NCI-H446 (cell line): ENCODE measurements at places on chromosomes 5 and 9.

GRCh38 chr9:11973011-11973410 lies 720.2 kb upstream of the TYRP1 start:
- DNase-seq: no peak

DNA sequence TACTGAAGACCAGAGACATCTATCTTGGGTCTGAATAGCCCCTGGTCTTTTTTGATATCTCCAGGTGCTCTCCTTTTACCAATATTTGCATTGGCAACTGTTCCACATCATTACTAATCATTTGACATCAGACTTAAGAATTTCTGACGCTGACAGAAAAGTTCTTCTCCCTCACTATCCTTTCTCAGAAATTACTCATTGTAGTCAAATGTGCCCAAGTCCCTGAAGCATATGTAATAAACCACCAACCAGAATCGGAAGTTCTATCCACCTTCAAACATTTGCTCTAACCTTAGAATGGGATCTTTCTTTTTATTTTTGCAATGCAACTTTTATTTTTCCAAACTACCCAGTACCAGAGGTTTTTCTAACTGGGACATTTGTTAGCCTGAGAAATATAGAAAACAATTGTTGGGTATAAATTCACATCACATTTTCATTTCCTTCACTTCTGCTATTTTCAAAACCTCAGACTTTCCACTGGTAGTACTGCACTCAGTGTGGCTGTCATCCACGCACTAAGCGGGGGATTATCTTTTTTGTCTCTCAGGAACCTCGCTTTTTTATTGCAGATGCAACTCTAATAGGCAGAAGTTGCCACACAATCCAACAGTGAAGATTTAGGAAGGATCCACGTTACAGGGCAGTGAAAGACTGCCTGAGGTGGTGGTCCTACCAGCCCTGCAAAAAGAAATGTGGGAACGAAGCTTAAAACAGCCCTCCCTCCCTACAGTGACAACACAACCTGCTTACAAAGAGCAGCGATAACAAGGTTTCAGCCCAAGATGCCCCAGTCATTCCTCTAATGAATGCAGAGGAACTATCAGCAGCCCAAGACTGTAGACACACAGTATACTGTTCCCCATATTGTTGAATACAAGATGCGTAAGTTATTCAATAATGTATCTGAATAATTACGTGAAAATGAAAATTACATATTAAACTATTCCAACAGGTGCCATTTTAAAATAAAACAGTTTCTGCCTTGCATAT lies 201.2 kb downstream of the EBF1 start:
- no peak for DNase-seq

DNA sequence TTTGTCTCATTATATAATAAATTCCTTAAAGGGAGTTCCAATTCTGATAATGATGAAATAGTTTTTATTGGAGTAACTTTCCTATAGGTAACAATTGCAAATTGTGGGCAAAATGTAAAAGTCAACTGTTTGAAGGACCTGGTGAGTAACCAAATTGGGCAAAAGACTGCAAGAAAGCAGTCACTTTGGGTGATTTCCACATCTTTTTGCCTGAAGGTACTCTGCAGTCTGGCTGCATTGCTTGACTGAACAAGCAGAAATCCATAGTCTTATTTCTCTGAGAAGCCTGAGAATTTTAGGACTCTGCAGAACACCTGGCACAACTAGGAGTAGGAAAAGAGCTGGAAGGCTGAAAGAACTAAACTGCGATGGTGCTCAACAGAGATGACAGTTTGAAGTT lies 114.9 kb downstream of the HOMER1 start:
- no peak for DNase-seq

DNA sequence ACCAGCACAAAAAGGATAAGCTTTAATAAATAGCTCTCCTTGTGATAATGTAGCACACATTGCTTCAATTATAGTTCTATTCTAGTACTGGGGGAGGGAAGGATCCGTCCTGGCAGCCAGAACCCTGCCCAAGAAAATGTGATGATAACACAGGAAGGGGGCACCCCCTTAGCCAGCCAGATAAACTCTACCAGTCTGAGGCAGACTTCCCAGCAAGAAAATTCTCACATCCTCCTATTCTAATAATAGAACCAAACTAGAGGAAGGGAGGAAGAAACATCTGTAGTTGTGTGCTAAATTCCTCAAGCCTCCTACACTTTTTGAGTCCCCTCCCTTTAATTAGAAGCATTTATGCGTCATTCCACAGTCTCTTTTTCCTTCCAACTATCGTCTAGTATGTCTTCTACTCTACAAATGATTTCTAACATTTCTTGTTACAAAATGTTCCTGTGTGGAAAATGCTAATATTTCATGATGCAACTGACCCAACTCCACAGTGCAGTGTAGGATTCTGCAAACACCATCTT lies 261.0 kb downstream of the SEMA5A start:
- DNase-seq: no peak

- no peak for DNase-seq
These were observed 27.8 kb downstream of the TNFSF15 start for GRCh38 chr9:114777821-114778609.

DNA sequence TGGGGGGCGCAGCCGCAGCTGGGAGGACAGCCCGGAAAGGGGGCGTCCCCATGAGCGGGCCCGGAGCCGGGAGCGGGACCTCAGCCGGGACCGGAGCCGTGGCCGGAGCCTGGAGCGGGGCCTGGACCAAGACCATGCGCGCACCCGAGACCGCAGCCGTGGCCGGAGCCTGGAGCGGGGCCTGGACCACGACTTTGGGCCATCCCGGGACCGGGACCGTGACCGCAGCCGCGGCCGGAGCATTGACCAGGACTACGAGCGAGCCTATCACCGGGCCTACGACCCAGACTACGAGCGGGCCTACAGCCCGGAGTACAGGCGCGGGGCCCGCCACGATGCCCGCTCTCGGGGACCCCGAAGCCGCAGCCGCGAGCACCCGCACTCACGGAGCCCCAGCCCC lies 47.0 kb downstream of the TJP2 start:
- no peak for DNase-seq

GRCh38 chr9:6931913-6932312 lies 174.1 kb downstream of the KDM4C start:
- no peak for DNase-seq

DNA sequence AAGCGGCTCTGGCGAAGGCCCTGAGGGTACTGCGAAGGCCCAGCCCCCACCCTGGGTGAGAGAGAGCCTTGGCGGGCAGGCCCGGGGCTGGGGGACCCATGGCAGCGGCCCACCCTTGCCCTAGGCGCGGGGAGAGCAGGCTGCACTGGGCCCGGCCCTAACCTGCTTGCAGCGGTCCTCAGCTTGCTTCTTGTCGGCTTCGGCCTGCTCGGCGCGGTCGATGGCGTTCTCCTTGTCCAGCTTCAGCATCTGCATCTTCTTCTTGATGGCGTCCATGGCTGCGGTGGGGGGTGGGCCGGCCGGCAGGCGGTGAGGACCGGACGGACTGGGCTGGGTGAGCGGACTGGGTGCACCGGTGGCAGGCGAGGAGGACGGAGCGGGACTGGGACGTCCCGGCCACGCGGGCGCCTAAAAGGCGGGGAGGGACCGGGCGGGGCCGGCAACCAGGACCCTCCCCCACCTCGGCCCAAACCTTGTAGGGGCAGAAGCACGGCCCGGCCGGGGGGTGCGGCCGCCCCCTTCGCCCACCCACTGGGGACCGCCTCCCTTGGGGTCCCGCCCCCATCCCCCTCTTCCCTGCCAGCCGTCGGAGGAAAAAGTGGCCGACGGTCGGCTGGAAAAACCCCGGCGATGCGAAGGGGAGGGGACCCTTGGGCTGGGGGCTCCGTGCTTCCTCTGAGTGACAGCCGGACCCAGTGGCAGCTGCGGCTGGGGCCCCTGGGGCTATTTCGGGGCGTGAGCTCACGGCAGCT lies at the start of gene TPM2:
TSS of gene TPM2 (minus strand) at position 384 of the 752 bp plus-strand sequence. CDS start at position 276, 108 bp downstream.
- DNase-seq: no peak
